ENCODE measurements at places on chromosomes 16 and 17.

DNA sequence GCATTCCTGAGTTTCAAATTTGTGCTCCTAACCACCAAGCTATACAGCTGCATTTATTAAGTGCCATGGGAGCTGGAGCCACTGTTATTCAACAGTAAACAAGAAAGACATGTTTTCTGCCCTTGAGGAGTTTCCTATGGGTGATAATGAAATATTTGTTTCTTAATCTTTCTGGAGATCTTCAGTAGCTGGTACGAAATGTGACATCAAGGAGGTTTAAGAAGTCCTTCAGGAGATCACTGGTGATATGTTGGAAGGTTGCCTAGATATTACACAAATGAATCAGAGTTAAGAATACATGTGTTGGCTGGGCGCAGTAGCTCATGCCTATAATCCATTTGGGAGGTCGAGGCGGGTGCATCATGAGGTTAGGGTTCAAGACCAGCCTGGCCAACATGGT lies 14.9 kb downstream of the RHOT1 start:
- no peak for DNase-seq

- DNase-seq = no peak
Observed at GRCh38 chr17:11404431-11405276, 163.6 kb downstream of the SHISA6 start.

GRCh38 chr16:28575446-28576109 lies 21.3 kb downstream of the SULT1A2 start:
- DNase-seq = no peak

- no peak for DNase-seq
Observed at GRCh38 chr16:71627731-71628181, 1.8 kb downstream of the MARVELD3 start.

GRCh38 chr16:85601272-85601639 lies 11.9 kb upstream of the GSE1 start:
- DNase-seq = no peak

DNA sequence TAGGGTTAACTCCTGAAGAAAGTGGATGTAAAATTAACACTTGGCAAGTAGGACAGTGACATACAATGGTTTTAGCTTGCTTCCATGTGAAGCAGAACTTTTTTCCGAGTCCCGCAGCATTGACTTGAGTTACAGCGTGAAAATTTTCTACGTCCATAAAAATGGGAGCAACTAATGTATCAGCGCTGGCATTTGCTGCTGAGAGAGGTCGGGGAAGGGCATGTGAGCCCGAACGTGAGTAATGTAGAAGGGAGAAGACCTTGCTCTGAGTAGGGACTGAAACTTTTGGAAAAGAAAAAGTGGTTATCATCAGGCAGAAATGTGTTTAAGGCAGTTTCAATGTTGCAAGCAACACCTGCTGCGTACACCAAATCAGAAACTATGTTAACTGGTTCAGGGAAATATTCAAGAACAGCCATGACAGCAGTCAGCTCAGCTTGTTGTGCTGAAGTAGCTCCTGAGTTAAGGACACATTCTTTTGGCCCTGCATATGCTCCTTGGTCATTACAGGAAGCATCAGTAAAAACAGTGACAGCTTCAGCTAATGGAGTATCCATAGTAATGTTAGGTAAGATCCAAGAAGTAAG lies 70.9 kb upstream of the ARL4D start:
- DNase-seq = no peak

GRCh38 chr16:89156740-89157645 lies 14.6 kb upstream of the CDH15 start:
- no peak for DNase-seq

DNA sequence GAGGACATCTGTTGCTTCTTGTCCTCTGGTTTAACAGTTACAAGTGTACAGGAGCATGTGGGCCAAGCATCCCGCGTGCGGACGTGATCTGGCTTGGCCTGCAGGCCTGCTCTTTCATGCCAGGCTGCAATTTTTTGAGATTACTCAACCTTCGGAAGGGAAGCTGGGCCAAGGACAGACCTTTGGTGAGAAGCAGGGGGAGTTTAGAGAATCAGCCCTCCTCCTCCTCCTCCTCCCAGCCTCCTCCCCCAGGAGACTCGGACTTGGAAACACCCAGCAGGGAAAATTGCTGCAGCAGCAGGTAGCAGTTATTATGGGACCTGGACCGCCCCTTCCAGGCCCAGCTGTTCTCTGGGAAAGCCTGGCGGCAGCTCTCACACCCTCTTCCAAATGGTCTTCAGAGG lies 5.1 kb upstream of the KLHL36 start:
- DNase-seq = no peak

All from effector CD8-positive, alpha-beta T cell (primary cell).